ENCODE measurements at places on chromosomes 3 and 15. TPM values are rescaled to one million over a fixed set of nuclear protein-coding genes. Genes with fewer than 3 reads are reported as not detected.

GRCh38 chr3:98786364-98787006 lies 23.3 kb downstream of the ST3GAL6 start:
- H3K27me3 ChIP-seq: no peaks in the 10 kb centered on the region
- H3K27ac ChIP-seq: no peak overlapping the region
- no peaks in the 10 kb centered on the region for H3K4me1 ChIP-seq

DNA sequence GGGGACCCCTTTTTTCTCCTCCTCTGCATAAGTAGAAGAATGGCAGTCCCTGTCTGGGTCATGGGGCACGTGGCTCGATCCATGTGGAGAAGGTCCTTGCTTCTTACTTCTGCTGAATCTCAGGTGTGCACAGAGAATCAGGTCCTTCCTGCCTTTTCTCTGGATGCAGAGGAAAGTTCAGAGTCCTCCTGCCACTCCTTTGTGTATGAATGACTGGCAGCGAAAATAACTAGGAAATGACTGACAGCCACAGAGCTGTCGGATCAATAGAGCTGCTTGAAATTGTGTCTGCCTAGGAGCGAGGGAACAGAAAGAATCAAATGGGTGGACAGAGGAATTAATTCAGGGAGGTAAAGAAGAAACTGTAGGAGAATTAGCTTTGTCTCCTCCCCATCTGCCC lies 49.6 kb upstream of the ROPN1 start:
- H3K36me3 ChIP-seq: no peaks in the 10 kb centered on the region
- DNase-seq: no peak
- H3K27me3 ChIP-seq: peaks cover 1% of the 10 kb centered on the region
- H3K27ac ChIP-seq: no peak overlapping the region

GUCA1C gene
- polyA plus RNA-seq: not detected

GPR171 gene
- not detected for polyA plus RNA-seq

DNA sequence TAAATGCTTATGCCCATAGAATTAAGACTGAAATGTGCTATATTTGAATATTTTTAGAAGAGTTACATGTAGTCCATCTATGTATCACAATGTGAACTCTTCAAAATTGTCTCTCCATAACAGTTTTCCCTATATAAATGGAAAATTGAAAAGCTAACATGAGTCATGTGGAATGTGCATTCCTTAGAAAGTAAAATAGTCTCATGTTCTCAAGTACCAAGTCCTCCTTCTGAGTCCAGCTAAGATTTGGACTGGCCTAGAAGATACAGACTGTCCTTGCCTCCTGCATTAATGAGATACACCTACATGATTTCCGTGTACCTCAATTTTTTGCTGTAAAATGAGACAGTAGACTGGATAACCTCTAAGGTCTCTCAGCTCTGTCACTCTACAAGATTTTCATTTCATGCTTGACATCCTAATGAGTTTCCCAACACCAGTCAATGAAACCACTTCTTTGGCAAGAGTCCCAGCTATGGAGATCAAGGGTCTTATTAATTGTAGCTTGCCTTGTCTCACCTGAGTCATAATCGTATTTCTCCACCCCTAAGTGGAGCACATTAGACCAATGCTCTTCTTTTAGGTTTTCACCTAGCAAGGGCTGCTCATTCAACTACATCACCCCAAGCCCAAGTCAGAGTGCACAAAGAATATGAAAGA lies 350.6 kb upstream of the IL12A start:
- H3K4me3 ChIP-seq: no peak overlapping the region
- H3K36me3 ChIP-seq: no peaks in the 10 kb centered on the region
- peaks cover 3% of the 10 kb centered on the region for H3K4me1 ChIP-seq
- no peak overlapping the region for H3K27ac ChIP-seq

GRCh38 chr3:127056281-127056680 lies 73.4 kb downstream of the PLXNA1 start:
- no peak overlapping the region for H3K4me3 ChIP-seq
- H3K27ac ChIP-seq: no peak overlapping the region
- no peaks in the 10 kb centered on the region for H3K27me3 ChIP-seq
- DNase-seq: no peak

- H3K36me3 ChIP-seq: no peaks in the 10 kb centered on the region
- H3K27ac ChIP-seq: no peak overlapping the region
- H3K4me1 ChIP-seq: no peaks in the 10 kb centered on the region
- no peak overlapping the region for H3K4me3 ChIP-seq
- H3K27me3 ChIP-seq: no peaks in the 10 kb centered on the region
Measured at GRCh38 chr15:100048736-100049135, 293.0 kb downstream of the ADAMTS17 start.

Measured in H1 (cell line).